ENCODE measurements at places on chromosomes 12 and 14. TPM values are rescaled to one million over a fixed set of nuclear protein-coding genes. Genes with fewer than 3 reads are reported as not detected.

DNA sequence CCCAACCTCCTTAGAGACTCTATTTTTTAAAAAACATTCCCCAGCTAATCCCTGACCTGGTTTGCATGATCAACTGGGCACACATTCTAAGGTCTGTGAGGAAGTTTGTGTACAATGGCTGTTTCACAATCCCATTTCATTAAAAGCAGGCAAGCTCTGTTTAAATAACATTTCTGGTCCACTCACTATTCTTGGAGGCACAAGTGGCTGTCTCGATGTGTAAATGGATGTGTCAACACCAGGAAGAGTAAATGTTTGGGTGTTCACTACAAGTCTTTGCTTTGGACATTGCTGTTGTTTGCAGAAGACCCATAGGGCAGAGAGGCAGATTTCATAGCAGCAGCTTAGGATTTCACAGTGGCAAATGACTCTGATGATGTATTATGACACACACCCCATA lies 98.3 kb downstream of the PDZRN4 start:
- no peaks in the 10 kb centered on the region for H3K27me3 ChIP-seq
- DNase-seq: no peak
- no peak overlapping the region for H3K27ac ChIP-seq
- no peaks in the 10 kb centered on the region for H3K4me1 ChIP-seq

DNA sequence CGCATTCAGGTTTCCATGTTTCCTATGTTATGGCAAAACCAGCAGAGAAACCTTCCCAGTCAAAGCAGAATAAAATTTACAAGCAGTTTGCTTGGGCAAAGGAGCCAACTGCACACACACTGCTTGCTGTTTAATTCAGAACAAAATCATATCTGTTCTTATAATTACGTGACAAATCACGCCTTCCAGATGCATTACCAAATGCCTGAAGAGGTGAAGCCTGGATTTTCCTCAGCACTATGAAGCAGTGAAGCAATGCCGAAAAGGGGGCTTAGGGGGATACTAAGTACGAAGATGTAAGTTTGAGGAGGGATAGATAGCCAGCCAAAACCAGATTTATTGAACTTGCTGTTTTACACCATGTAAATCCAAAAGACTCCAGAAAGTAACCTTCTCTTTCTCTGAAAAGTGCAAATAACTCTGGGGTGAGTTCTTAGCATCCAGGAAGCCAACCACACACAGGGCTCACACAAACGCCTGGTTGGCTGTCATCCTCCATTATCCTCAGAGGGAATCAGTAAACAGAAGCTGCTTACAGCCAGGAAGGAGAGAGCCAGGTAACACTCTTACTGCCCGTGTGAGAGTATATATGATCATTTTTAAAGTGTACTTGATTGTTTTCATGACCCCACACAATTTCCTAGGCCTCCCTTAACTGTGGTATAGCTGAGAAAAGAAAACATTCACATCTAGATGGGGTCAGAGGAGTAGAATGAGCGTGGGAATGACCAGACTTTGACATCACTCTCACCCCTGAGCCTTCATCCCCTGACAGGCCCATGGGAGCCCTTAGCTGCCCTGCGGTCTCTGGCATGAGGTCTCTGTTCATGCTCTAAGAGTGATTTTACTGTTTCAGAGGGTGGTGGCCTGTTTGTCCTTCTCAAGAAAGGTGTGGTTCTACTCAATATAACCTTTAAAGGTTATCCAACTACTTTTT lies 442.5 kb downstream of the EGLN3 start:
- H3K27me3 ChIP-seq: no peaks in the 10 kb centered on the region
- H3K4me1 ChIP-seq: no peaks in the 10 kb centered on the region
- no peak overlapping the region for H3K4me3 ChIP-seq
- H3K27ac ChIP-seq: no peak overlapping the region
- no peaks in the 10 kb centered on the region for H3K36me3 ChIP-seq

GRCh38 chr12:18696971-18697602 lies 40.7 kb downstream of the PLCZ1 start:
- no peak for DNase-seq
- no peaks in the 10 kb centered on the region for H3K27me3 ChIP-seq
- H3K36me3 ChIP-seq: no peaks in the 10 kb centered on the region

DNA sequence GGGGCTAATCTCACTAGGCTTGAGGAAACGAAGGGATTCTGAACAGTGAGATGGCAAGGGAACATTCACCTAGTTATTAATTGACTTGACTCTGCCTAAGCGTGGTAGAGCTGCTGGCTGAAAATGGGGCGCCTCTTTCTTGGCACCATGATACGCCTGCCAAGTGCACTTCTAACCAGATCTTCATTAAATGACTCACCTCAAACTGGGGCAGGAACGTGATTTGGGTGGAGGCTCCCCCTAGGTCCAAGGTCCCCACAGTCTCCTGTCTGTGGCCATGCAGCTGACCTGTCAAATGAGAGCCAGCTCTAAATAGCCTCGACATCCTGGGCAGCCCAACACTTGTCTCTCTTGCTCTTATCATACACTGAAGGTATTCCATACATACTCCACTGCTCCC lies 26.0 kb downstream of the COQ6 start:
- H3K27ac ChIP-seq: no peak overlapping the region
- no peak for DNase-seq
- H3K27me3 ChIP-seq: no peaks in the 10 kb centered on the region

GRCh38 chr14:52455291-52456088 lies 96.8 kb downstream of the TXNDC16 start:
- H3K4me1 ChIP-seq: no peaks in the 10 kb centered on the region
- no peak overlapping the region for H3K27ac ChIP-seq
- peaks cover 4% of the 10 kb centered on the region for H3K36me3 ChIP-seq
- H3K27me3 ChIP-seq: no peaks in the 10 kb centered on the region
- H3K4me3 ChIP-seq: no peak overlapping the region

DNA sequence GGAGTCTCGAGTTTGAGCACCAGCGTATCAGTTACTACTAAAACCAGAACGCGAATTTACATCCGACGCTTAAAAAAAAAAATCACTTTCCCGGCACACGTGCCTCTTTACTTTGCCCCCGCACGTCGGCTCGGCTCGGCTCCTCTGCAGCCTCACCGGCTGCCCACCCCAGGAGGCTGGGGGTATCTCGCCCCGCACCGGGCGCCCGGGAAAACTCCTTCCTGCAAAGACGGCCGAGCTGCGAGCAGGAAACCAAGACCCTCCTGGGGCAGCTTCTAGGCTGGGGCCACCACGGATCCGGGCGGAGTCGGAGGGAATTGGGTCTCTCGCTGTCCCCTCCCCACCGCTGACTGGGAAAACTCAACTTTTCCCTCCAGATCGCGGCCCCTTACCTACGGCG lies 610 bp downstream of the VSIG10 start:
- no peak overlapping the region for H3K27ac ChIP-seq
- peaks cover 22% of the 10 kb centered on the region for H3K27me3 ChIP-seq
- DNase-seq: peak; percentile 14
- H3K36me3 ChIP-seq: no peaks in the 10 kb centered on the region
- H3K4me1 ChIP-seq: peaks cover 14% of the 10 kb centered on the region

DNA sequence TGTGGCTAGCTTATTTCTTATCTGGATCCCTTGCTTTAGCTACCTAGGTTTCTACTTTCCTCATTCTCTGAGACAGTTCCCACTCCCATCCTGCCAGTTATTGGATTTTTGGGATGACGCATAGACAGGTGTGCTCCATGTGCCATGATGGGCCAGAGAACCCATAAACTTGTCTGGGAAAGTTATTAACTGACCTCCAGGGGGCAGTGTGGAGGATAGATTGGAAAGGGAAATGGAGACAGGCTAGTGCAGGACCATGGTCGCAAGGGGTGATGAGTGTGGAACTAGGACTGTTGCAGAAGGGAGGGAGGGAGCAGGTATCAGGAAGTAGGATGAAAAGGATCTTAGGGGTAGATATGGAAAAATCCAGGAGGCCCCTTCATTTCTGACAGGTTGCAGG lies 80.3 kb downstream of the ESRRB start:
- H3K36me3 ChIP-seq: no peaks in the 10 kb centered on the region
- DNase-seq: no peak
- no peak overlapping the region for H3K4me3 ChIP-seq

- no peak overlapping the region for H3K27ac ChIP-seq
- no peaks in the 10 kb centered on the region for H3K36me3 ChIP-seq
- no peaks in the 10 kb centered on the region for H3K27me3 ChIP-seq
- H3K4me3 ChIP-seq: no peak overlapping the region
- H3K4me1 ChIP-seq: peaks cover 3% of the 10 kb centered on the region
Measured at GRCh38 chr14:22099942-22100763, 426.5 kb upstream of the OR4E1 start.

DNA sequence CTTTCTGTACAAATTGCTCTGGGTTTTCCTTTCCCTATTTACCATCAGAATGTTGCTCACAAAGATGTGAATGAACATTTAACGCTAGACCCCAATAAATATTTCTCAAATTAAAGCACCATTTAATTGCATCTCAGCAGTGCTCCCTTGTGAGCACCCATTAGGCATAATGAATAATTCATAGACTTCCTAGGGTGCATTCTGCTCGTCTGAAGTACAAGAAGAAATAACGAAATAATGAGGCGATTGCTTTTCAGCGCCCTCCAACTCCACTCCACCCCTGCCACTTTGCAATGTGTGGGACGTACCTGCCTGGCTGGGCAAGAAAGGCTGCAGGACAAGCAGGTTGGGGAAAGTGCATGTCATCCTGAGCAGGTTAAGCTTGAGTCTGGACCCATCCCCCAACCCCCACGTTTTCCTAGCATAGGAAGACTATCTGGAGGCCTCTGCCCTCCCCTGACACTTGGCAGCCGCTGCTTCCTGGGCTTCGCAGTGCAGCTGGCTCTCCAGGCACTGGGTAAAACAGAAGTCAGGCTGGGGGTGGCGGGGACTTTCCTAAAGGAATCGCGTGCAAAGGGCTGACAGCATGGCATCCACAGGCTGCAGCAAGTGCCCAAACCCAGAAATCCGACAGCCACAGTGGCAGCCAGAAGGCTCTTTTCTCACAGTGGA lies 253.7 kb downstream of the DUSP6 start:
- no peak overlapping the region for H3K4me3 ChIP-seq
- H3K27ac ChIP-seq: no peak overlapping the region
- H3K36me3 ChIP-seq: no peaks in the 10 kb centered on the region
- H3K27me3 ChIP-seq: no peaks in the 10 kb centered on the region
- H3K4me1 ChIP-seq: no peaks in the 10 kb centered on the region

GRCh38 chr12:1618489-1618888 lies 10.5 kb upstream of the WNT5B start:
- H3K4me1 ChIP-seq: peaks cover 7% of the 10 kb centered on the region
- H3K4me3 ChIP-seq: no peak overlapping the region
- no peak overlapping the region for H3K27ac ChIP-seq
- no peaks in the 10 kb centered on the region for H3K36me3 ChIP-seq

DNA sequence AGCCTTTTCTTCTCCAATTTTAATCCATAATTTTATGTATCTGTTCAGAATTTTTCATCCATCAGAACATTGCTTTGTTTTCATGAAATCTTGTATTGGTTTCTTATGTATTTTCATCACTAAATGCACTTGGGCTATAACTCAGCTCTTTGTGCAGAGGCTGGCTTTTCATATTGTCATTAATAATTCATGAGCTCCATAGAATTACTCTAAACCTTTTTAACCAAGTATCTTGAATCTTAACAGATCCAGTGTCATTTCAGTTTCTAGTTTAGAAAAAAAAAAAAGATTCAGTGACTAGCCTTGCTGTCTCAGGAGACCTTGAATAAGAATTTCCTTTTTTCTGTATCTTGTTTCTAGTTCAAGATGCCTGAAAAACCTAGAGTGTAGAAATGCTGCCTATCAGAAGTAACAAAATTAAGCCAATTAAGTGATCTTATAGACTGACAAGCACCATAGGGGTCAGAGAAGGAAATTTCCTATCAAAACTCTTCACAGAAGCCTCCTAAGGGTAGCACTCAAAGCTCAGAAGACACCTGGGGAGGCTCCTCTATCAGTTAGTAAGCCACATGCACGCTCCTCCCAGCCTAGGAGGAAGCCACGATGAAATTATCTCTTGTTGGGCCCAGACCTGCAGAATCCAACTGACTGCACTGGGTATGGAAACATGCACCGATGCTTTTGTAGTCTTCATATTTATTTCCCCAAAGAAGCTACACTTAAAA lies 163.4 kb downstream of the KICS2 start:
- no peak for DNase-seq
- H3K27me3 ChIP-seq: no peaks in the 10 kb centered on the region
- H3K4me1 ChIP-seq: no peaks in the 10 kb centered on the region
- H3K4me3 ChIP-seq: no peak overlapping the region
- no peaks in the 10 kb centered on the region for H3K36me3 ChIP-seq
- H3K27ac ChIP-seq: no peak overlapping the region

DNA sequence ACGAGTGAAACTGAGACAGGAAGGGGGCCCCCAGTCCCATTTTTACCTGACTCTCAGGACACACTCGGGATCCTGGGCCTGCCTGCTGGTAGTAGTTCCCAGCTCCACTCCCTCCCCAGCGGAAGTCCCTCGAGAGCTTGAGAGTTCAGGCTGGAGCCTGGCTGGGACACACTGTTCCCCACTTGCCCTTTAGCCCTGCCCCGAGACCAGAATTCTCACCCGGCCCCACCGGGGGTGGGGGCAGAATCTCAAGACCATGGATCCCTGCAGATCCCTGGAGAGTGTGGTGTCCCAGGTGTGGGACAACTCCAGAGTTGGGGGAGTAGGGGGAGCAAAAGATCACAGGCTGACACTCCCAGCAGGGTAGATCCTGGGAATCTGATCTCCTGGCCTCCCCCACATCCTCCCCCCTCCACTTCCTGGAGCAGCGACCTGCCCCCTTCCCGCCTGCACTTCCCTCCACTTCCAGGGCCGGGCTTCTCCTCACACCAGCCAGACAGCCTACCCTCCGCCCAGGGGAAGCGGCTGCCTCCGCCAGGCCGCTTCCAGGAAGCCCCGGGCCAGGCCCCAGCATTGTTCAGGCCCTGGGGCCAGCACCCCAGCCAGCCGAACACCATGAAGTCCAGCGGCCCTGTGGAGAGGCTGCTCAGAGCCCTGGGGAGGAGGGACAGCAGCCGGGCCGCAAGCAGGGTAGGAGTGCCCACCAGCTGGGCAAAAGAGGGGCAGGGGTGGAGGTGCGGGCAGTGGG lies at the start of gene TNS2:
Gene TNS2 (plus strand): TSS at position 495 of the 748 bp plus-strand sequence. CDS start 121 bp downstream, at position 616.
- no peak within 1 kb of the TSS for H3K27ac ChIP-seq
- H3K36me3 ChIP-seq: no peaks in the 10 kb centered on the region
- no peaks in the 10 kb centered on the region for H3K27me3 ChIP-seq
- H3K4me3 ChIP-seq: no peak within 1 kb of the TSS
- DNase-seq: no peak

- H3K27me3 ChIP-seq: no peaks in the 10 kb centered on the region
- H3K4me3 ChIP-seq: no peak overlapping the region
- DNase-seq: no peak
- H3K4me1 ChIP-seq: no peaks in the 10 kb centered on the region
- H3K27ac ChIP-seq: no peak overlapping the region
Measured at GRCh38 chr12:79057540-79057939, 193.0 kb downstream of the SYT1 start.

GRCh38 chr14:84541018-84541417 lies 988.9 kb upstream of the FLRT2 start:
- H3K27ac ChIP-seq: no peak overlapping the region
- no peaks in the 10 kb centered on the region for H3K36me3 ChIP-seq
- H3K4me1 ChIP-seq: no peaks in the 10 kb centered on the region
- H3K27me3 ChIP-seq: no peaks in the 10 kb centered on the region
- H3K4me3 ChIP-seq: no peak overlapping the region
- no peak for DNase-seq

The TTC8 gene
- 1.3 TPM for total RNA-seq

The PRKD1 gene
- not detected for total RNA-seq

The CLEC9A gene
- 1.9 TPM for total RNA-seq

The OR4N2 gene
- not detected for total RNA-seq

The LAG3 gene
- total RNA-seq: 0.36 TPM

The KRT72 gene
- total RNA-seq: 38.0 TPM

The SLC17A8 gene
- total RNA-seq: not detected

The GLI1 gene
- 0.99 TPM for total RNA-seq

The CD27 gene
- 2.7 TPM for total RNA-seq

The POTEM gene
- not detected for total RNA-seq

The HOXC6 gene
- not detected for total RNA-seq

The UNG gene
- 9.6 TPM for total RNA-seq

The DAO gene
- not detected for total RNA-seq

The BCDIN3D gene
- total RNA-seq: 4.4 TPM

The PTGDR gene
- 106 TPM for total RNA-seq

The PSEN1 gene
- total RNA-seq: 47.1 TPM
